ENCODE measurements at places on chromosomes 12 and 14.

- DNase-seq: no peak
These were observed 47.1 kb upstream of the OVCH1 start for GRCh38 chr12:29544428-29545101.

DNA sequence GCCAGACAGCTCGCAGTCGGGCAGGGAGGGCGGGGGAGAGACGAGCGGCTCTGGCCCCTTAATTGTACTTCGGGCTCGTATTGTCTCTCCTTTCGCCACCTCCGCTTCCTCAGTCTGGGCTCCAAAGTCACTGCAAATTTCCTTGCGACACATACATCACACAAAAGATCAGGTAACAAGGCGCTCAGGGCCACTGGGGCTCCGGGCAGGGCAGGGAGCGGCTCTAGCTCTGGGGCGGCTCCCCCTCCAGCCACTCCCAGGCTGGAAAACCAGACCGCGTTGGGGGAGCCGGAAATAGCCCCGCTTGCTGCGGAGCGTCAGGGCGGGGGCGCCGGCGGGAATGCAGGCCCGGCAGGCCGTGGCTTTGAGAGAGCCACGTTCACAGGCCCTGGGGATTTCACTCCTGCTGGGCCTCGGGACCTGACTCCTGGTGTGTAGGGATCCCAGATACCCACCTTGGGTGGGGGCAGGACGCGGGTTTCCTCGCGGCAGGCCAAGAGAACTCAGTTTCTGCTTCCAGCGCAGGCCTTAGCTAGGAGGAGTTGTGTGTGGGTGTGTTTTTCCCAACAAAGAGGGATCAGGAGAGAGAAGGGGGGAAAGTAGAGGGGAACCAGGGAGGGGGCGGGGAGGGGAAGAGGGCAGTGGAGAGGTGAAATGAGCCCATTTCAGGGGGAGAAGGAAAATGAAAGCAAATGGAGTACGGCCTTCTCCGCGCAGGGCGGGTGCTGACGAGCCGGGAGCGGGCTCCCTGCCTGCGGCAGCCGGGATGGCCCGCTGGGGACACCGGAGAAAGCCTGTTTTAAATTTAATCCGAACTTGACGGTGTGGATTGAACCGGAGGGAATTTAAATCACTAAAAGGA is 4.4 kb upstream of the HOXC9 start:
- DNase-seq: peak; percentile 56

GRCh38 chr14:71651228-71651627 is 281.0 kb upstream of the RGS6 start:
- DNase-seq: no peak

DNA sequence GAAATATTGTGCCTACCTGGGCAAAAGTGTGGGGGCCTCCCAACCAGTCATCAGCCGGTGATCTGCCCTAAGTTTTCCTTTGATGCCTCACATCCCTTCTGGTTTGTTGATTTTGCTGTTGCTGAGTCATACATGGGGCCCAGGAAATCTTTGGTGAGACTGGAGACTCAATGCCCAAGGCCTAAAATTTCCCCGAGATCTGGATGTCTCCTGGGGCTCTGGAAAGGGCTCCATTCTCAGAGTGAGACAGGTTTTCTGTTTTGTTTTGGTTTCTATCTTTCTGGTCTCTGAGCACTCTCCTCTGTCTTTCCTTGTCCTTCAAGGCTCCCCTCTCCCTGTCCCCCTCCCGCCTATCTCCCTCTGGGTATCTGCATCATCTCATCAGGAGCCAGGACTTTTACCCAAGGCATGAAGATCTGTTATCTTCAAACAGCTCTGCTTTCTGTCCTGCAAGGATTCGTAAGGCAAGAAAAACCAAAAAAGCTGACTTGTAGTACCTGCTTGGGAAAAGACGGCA is 152.8 kb upstream of the MAX start:
- DNase-seq: peak; percentile 59

- no peak for DNase-seq
These were observed 135.6 kb downstream of the RFLNA start for GRCh38 chr12:124430491-124430890.

- DNase-seq: no peak
These were observed 502 bp downstream of the ITGA5 start for GRCh38 chr12:54418441-54419087.
